Left renal cortex interstitium (tissue), 4 donors: ENCODE measurements at places on chromosomes 4 and X. TPM values are rescaled to one million over a fixed set of nuclear protein-coding genes. Genes with fewer than 3 reads are reported as not detected.

Gene HSFX3
- not detected for polyA plus RNA-seq

- DNase-seq: no peak
These were observed 34.9 kb downstream of the POLR2B start for GRCh38 chr4:57013543-57014120.

DNA sequence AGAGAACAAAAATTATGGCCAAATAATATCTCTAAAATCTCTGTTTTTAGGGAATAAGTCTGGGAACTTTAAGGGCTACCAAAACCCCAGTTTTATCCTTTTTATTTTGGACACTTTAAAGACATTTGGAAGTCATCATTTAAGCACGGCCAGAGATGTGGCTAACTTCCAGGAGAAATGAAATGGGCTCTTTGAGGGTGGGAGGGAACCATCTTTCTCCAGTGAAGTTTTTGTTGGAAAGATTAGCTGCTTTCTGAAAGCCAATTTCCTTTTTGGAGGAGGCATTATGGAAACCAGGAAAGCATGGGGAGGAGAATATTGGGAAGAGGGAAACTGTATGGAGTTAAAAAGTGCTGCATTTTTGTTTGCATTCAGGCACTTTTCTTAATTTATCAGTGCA is 4.8 kb downstream of the VSIG1 start:
- no peak for DNase-seq

GRCh38 chr4:165199286-165199685 is 8.1 kb upstream of the KLHL2 start:
- no peak for DNase-seq

Gene VSIG4
- 5.6 TPM for polyA plus RNA-seq

DNA sequence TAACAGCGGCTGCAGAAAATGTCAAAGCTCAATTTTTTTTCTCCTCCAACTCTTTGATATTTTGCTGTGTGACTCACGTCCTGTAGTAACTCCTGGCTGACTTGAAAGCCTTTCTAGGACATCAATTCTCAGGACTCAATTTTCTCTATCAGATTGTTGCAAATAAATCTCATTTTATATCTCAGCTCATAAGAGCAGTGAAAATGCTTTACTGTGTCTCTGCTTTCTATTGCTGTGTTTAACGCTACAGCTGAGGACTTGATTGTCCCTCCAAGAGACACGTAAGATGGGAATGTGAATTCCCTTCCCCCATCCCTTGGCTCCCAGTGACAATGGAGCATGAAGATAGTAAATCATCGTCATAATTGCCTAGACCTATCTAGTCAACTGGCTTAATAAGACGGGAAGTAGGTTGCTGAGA is 20.5 kb upstream of the CBR4 start:
- no peak for DNase-seq
